NCI-H1930 (cell line): ENCODE measurements at places on chromosomes 2 and 18.

GRCh38 chr2:170258382-170258781 is 80.4 kb downstream of the MYO3B start:
- no peak for DNase-seq

- no peak for DNase-seq
Observed at GRCh38 chr18:8967573-8967972, 134.9 kb upstream of the NDUFV2 start.

GRCh38 chr18:59820663-59821062 is 79.1 kb upstream of the PMAIP1 start:
- DNase-seq, result no peak

GRCh38 chr2:212097001-212097400 is 441.6 kb downstream of the ERBB4 start:
- DNase-seq, result no peak

GRCh38 chr18:35289727-35290093 is 319 bp downstream of the ZSCAN30 start:
- no peak for DNase-seq

DNA sequence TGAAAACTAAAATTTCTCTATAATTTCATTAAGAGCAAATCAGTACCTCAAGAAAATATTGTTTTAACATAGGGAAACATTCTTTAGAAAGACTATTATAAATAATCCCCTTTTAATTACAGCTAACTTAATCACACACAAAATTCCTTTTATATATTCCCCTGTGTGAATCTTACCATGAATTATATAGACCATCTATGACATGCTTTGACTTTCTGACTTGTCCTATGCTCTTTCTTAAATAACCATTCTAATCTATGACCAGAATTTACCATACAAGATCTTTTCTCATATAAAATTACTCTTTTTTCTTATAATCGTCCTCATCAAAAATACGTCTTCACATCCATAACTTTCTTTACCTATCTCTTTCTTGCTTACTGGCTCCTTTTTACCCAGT is 824.2 kb upstream of the FAM98A start:
- DNase-seq, result no peak

DNA sequence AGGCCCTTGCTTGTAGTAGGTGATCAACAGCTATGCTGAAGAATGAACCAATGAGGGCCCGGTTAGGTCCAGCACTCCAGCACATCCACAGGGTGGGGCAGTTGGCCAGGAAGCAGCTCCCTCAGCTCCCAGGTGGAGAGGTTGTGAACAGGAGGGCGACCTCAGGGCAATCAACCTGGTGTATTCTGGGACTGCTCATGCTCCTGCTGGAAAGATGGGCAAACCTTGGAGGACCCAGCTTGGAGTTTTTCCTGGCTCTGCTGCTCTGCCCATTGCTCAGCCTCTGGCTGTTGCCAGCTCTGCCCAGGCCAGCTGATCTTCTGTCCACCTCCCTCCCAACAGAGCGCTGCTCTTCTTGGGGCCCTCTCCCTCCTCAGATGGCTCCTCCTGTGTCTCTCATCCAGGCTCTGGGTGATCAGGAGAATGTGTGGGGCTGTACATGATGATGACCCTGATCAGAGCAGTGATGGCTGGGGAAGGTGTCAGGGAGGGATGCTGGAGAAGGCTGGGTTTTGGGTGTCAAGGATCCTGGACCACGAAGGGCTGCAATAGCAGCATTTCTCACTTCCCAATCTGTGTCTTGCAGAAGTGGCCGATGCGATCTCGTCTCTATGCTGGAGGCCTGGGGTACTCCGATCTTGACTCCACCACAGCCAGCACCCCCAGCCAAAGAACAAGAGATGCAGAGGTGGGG is 3.4 kb downstream of the TCF23 start:
- no peak for DNase-seq

DNA sequence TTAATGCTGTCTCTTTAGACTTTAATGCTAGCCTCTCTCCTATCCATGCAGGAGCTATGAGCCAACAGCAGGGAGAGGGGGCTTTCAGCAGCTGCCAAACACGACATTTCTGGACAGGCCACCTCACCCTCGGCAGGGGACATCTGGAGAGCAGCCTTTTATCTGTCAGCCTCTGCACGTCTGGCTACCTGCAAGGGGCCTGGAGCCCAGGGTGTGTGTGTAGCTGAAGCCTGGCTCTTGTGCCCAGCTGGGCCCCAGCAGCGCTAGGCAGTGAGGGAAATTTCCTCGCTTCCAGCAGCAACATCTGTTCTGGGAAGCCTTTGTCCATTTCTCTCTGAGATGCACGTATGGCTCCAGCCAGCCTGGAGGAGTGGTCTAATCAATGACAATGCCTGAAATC is 728.7 kb upstream of the ID2 start:
- no peak for DNase-seq

- DNase-seq, result no peak
Observed at GRCh38 chr2:145018502-145018901, 498.6 kb upstream of the ZEB2 start.

- DNase-seq, result no peak
Observed at GRCh38 chr2:241112046-241112445, 10.0 kb upstream of the MTERF4 start.

DNA sequence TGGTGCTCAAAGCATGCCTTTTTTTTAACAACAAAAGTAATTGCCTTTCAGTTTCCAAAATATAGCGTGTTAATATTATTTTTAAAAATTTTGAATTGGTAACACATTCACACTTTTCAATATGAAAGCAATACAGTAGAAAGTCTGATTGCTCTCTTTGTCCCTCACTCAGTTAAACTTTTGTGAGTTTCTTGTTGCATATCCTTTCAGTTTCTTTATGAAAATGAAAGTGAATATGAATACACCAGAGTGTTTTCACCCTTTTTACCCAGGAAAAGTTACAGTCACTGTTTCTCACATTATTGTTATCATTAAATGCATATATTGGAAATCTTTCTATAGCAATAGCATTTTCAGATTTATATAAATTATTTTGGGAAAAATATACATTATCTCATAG is 377.4 kb upstream of the CRIM1 start:
- no peak for DNase-seq

DNA sequence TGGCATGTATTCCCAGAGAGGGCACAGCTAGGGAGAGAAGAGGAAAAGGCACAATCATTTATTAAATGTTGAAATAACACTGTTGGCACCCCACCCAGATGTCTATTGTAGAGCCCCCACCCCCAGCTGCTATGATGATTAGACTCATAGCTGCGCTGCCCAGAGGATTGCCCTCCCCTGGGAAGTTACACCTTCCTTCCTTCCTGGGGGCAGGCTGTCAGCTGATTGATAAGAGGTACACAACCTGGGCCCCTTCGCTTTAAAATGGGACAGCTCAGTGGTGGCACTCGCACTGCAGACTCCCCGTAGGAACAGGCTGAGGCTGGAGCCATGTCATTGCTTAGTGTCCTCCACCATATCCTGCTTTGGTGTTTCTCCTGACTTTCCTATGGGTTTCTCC is 18.1 kb downstream of the TEX51 start:
- DNase-seq, result no peak

DNA sequence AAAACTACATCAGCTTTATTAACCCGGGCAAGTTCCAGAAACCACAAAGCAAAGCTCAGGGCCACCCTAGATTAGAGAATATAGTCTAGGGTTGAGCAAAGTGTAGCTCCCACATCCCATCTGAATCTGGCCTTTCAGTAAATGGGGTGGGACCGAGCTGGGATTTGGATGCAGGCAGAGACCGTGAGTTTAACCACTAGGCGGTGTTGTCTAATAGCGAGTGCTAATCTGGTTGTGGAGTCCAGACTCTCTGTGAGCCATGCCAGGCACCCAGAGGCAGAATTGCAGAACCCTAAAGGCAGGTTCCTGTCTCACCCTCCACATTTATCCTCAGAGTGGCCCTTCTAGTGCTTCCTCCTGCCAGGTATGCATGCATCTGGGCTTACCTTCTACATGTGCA is 435.9 kb downstream of the TSN start:
- no peak for DNase-seq

GRCh38 chr2:197273485-197273884 is 37.1 kb downstream of the ANKRD44 start:
- no peak for DNase-seq

DNA sequence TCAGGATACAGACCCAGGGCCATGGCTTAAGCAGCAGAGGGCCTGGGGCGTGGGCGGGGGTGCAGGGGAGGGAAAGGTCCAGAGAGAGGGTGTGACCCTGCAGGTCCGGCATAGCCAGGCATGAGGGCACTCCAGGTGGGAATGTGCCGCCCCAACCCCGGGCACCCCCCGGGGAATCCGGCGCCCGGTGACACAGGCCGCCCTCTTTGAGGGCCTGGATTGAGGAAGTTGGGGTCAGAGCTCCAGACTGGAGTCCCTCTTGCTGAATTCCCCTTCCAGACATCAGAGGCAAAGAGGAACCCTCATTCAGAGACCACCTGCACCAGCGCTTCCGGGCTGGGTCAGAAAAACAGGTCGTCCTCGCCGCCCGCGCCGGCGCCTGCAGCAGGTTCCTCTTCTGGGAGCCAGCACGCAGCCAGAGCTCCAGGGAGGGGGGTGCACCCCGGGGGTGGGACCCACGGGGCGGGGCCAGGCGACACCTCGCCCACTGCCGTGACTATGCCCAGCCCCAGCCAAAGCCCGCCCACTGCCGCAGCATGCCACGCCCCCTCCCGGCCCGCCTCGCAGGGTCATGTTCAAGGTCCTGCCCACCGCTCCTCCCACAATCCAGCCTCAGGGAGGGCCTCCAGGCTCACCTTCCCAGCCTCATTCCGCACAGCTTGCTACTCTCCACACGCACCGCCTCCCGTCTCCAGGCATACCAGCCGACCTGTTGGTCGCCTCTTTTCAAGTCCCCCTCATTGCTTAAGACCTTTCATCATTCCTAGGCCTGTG is 98.3 kb upstream of the ID2 start:
- DNase-seq, result no peak

GRCh38 chr18:75249175-75249518 is 38.5 kb downstream of the TSHZ1 start:
- no peak for DNase-seq

GRCh38 chr2:220002251-220002650 is 374.8 kb downstream of the SLC4A3 start:
- no peak for DNase-seq
